ENCODE measurements at places on chromosomes 4 and X. TPM values are rescaled to one million over a fixed set of nuclear protein-coding genes. Genes with fewer than 3 reads are reported as not detected.

Gene DOCK11
- 39.5 TPM for total RNA-seq

Gene GPR34
- not detected for total RNA-seq

Gene ASMT
- not detected for total RNA-seq

Gene TSPAN7
- total RNA-seq, result not detected

Gene RTL9
- total RNA-seq, result 0.11 TPM

Gene GAGE12G
- total RNA-seq, result not detected

Gene USP17L30
- total RNA-seq, result not detected

Gene PPARGC1A
- 0.37 TPM for total RNA-seq

Gene DCHS2
- 0.11 TPM for total RNA-seq

Gene PHEX
- 1.00 TPM for total RNA-seq

Gene NIPAL1
- 1.2 TPM for total RNA-seq

Gene POU3F4
- total RNA-seq, result not detected

Gene IGSF1
- 0.25 TPM for total RNA-seq
